AG04450 (cell line): ENCODE measurements at places on chromosomes 12 and 14.

DNA sequence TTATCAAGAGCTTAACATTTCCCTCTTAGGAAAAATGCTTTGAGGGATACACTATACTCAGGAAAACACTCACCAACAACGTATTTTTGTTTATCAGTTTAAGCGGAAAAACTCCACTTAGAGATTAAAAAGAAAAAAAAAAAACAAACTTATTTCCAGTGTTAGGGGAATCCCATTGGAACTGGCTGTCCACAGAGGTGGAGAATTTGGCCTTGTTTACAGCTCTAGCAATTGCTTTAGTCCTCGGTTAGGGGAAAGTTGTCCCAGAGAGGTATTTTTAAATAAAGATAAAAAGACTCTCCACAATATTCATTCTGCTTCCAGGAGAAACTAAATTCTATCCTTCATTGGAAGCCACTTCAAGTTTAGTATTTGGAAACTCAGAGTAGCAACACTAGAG, 21.6 kb upstream of the BMP4 start:
- no peak for DNase-seq

DNA sequence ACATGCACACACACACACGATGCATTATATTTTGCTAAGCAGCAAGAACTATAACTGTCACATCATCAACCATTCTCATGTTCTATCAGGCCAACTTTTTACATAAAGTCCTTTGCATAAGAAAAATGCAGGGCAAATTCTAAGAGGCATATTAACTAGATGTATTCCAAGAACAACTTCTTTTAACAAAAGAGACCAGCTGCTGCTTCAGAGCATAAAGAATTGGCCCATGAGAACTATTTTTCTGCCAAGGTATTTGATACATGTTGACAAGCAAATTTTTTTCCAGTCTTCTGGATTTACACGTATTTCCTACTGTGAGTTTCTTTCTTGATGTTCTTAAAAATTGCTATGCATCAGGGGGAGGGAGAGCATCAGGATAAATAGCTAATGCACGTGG, 27.2 kb downstream of the GLT8D2 start:
- DNase-seq: no peak

DNA sequence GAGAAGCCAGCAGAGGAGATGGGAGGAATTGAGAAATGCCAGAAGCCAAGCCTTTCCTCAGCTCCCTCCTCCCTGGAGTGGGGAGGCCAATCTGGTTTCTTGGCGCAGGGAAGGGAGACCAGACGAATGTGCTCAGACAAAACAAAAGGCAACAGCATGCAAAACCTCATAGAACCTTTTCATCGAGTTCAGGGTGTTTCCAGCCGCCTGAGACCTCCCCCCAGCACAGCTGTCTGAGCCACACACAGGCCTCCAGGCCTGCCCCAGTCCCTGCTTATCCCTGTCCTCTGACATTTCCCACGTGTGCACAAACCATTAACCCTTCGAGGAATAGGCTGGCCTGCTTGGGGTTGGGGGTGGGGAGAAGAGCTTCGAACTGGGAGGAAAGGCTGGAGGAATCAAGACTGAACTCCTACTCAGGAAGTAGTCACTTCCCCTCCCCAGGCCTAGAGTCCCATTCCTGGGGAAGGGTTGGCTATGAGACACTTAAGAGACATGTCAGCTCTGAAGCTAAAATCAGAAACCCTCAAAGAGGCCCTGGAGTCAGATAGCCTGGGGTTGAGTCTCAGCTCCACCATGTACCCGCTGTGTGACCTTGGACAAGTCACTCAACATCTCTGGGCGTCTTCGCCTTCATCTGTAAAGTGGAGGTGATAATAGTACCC, 10.7 kb downstream of the TBX3 start:
- peak; percentile 87 for DNase-seq

- no peak for DNase-seq
Observed at GRCh38 chr14:33717866-33718265, 233.0 kb downstream of the EGLN3 start.

DNA sequence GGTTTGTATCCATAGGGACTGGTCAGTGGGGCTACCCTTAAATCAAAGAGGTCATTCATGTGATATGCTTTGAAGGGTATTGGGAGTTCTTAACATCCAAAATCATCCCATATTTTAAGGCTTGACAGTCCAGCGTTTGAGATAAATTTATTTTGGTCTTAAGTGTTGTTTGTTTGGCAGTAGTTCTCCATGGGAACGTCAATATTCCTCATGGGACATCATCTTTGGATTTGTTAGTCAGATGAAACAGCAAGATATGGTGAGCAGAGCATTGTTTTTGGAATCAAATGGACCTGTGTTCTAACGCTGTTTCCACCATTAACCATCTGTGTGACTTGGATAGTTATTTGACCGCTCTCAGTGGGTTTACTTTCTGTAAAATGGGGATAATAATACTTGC, 45.9 kb upstream of the GSG1 start:
- no peak for DNase-seq

GRCh38 chr14:76868454-76869170, 42.4 kb downstream of the LRRC74A start:
- DNase-seq: no peak

DNA sequence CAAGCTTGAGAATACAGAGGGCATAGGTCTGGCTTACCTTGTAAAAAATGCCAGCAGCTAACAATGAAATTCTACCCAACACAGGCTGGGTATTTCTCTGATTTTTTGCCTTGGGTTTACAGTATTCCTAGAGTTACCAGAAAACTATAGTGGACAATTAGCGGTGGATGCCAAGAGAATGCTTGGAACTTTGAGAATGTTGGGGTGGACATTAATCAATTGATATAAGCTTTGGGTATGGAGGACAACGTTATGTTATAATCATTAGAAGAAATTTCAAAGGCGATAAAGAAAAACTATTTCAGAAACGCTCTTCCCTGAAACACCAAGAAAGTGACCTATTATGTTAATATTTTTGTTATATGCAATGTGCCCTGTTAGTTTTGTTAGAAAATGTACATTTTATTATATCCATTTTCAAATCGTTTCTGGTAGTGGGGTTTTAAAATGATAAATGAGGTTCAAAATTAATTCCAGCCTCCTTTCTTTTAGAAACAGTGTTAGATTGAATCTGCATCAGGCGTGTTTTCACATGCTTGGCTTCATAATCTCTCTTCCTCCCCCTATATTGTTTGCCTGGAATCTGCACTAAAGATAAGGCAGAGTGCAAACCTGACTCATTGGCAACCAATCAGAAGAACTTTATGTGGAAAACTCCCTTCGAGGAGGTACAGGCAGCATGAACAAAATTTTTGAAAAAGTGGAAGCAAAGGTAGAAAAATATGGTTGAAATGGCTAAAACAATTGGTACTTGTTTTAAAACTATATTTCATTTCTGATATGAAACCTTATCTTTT, 1.4 kb upstream of the PTPRQ start:
- DNase-seq: no peak

- no peak for DNase-seq
Observed at GRCh38 chr12:6276956-6277620, 33.4 kb upstream of the PLEKHG6 start.

GRCh38 chr14:20866194-20866593, 25.0 kb upstream of the RNASE3 start:
- DNase-seq: no peak

DNA sequence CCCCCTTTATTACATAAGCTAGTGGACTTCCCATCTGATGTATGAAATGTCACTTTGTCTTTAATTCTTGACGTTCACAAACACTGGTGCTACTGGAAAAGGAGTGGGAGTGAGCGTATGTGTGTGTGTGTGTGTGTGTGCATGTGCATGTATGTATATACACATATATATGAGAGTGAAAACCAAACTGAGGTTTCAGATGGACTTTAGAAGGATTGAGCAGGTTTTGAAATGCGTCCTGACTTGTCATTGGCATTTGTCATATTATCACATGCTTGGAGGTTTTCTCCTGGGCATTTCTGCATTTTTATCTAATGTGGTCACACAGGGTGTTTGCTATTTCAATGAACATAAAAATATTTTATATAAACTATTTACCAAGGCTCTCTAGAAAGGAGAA, 1085.9 kb downstream of the BCL11B start:
- DNase-seq: no peak

GRCh38 chr12:122871851-122872780, 23.8 kb downstream of the VPS37B start:
- DNase-seq: no peak

DNA sequence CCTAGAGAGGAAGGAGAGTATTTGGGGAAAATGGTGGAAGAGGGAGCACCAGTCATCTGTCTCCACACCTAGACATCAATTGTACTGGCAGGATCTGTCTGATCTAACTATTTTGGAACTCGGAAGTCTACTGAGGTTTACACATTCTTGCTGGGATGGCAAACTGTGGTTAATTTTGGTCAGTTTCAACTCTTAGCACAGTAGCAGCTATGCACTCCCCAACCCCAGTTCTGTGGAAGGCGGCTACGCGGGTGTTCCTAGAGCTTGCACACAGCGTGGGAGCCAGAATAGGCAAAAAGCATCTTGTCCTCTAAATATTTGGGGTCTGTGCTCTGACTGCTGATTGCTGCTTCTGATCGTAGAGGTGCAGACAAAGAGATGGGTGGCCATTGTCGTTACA, 33.8 kb downstream of the TECPR2 start:
- DNase-seq: no peak

DNA sequence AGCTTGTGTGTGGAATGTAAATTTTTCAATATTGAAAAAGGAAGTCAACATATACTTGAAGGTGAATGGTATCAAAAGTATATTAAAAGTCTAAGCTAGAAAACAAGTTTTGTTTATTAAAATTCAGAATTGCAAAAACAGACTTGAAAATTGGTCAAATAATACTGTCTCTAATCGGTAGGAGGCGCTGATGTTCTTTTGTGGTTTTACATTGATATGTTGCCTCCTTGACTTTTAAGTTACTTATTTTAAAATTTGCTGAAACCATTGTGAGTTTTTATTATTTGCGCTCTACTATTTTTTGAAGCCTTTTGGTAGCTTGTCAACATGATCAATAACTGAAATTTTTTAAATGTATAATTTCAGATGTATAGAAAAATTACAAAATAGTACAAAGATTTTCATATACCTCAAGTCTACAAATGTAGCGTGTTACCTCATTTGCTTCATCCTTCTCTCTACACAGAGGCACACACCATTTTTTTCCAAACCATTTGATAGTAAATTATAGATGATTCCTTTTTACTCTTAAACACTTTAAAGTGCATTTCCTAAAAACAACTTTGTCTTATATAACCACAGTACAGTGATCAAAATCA, 6.9 kb downstream of the RTRAF start:
- no peak for DNase-seq

GRCh38 chr12:59570145-59570544, 25.7 kb upstream of the SLC16A7 start:
- DNase-seq: no peak

DNA sequence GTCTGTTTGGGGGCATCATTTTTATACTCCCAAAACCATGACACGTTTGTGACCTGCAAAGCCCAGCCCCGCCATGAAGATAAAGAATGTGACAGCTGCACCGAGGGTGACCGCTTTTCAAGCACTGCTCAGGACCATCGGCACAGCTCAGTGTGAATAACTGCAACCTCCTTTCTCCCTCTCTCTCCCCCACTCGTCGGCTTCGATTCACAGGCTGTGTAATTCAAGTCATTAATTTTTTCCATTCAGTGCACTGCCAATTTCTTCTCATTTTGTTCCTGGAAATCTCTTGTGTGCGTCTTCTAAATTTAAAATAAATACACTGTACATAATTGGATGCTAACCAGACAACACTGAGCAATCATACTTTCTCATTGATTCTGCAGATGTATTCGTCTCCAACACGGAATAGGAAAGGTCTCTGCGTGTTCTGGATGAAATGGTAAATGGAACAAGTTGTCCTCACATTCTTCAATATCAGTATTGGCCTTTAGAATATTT, 260.8 kb downstream of the TTC8 start:
- DNase-seq: no peak

GRCh38 chr14:77037938-77038568, 9.5 kb upstream of the IRF2BPL start:
- no peak for DNase-seq

DNA sequence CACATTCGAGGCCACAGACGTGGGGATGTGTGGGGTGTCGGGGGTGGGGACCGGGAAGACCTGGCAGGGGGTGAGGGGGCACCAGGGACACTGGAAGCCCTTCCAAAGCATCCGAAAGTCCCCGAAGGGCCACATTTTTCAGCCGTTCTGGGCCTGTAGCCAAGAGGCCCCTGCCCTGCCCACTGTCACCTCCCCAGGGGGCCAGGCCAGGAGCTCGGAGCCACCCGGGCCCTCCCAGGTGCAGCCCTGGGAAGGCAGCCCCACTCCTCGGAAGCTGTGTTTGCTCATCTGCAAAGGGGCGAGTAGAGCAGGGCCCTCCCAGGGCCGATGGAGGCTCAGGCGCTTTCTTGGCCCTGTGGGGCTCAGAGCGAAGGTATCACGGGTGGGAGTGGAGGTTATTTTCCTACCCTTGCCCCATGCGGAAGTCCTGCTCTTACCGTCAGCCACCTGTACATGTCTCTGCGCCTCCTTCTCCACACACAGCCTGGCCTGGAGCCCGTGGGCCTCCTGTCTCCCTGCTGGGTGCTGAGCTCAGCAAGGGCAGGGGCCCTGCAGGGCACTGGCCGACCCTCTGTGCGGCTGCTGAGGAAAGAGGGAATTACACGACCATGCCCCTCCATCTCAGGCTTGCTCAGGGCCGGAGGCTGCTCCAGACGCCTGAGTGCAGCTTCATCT, 27.2 kb downstream of the NOC4L start:
- no peak for DNase-seq
